ENCODE measurements at places on chromosomes 5 and 9. TPM values are rescaled to one million over a fixed set of nuclear protein-coding genes. Genes with fewer than 3 reads are reported as not detected.
A peak's percentile ranks its signal among the peaks of the same experiment; 100 is the strongest.

MZB1 gene
- 0.89 TPM for total RNA-seq

- no peak for DNase-seq
Measured at GRCh38 chr5:39396843-39397242, 27.9 kb downstream of the DAB2 start.

- peak; percentile 6 for DNase-seq
Measured at GRCh38 chr9:110048976-110049698, 158.8 kb downstream of the C9orf152 start.

- DNase-seq: no peak
Measured at GRCh38 chr9:72773570-72773969, 179.3 kb downstream of the ALDH1A1 start.

DNA sequence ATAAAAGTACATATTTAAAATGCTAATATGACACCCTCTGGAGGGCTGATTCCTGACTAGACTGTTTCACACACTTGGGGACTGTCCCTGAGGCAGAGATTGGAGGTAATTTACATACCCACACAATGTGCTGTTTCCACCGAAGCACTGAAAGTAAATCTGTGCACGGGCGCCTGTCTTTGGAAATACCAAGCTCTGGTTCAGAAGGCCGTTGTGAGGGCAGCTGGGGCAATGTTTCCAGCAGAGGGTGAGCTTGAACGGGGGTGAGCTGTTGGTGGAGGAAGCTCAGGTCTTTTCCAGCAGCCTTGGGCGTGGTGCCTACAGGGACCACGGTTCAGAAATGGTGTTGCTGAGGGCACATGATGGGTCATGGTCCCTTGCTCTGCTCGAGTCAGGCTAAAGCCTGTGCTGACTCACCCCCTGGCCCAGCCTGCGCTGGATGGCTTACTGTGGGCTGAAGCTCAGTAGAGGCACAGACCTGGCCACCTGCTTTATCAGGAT is 25.8 kb upstream of the HMCN2 start:
- DNase-seq: no peak

- no peak for DNase-seq
Measured at GRCh38 chr9:89274838-89275237, 36.2 kb upstream of the CKS2 start.

GRCh38 chr5:166377756-166378155 is 1913.7 kb upstream of the WWC1 start:
- no peak for DNase-seq

PCDHA12 gene
- total RNA-seq: 0.20 TPM

OR13C9 gene
- total RNA-seq: not detected

ITK gene
- total RNA-seq: 1.3 TPM

DNA sequence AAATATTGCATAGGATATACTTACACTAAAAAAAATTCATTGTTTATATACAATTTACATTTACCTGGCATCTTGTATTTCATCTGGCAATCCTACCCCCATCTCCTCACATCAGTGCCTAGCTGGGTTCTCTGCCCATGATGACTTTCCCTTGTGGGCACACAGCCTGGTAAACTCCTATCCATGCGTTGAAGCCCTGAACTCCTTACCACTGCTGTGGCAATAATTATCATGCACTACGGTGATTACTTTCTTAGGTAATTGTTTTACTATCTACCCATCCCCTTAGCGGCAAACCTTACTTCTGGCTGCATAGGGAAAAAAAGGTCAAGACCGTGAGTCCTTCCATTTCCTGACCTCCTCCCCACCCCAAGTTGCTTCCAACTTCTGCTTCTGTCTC is 63.6 kb upstream of the DAB2IP start:
- no peak for DNase-seq

DNA sequence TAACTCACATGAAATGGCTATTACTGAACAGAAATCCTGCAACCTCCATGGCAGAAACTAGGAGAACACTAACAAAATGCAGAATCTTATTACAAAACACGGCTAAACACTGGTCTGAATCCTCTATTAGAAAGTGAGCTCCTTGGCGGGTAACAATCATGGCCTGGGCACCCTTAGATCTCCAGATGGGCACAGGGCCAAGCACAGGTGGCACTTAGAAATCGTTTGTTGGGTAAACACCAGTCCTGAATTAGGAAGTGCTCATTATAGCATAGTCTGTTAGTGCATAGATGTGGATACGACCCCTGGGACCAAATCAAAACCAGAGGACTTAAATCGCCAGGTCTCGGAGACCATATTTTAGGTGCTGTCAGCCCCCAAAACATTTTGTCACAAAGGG is 14.4 kb downstream of the VDAC1 start:
- DNase-seq: no peak

EXOC3 gene
- 32.8 TPM for total RNA-seq

GRCh38 chr5:16076657-16077056 is 102.9 kb downstream of the MARCHF11 start:
- DNase-seq: no peak

DNA sequence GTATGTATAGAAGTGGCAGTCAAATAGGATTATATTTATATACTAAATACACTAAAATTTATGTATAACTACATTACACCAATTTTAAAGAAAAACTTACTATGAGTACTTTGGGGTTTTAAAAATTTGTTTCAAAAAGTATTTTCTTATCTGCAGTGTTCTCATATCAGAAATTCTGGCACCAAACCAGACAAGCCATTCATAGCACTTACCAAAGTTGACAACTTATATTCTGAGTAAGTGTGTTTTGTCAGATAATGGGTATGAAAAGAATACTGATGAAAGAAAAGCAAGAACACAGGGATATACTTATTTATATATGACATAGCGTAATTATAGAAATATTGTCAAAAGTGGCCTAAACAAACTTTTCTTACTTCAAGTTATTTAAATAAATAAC is 67.5 kb downstream of the SPEF2 start:
- DNase-seq: no peak

- no peak for DNase-seq
Measured at GRCh38 chr5:98042961-98043360, 730.5 kb upstream of the RGMB start.

SERF1A gene
- total RNA-seq: 5.6 TPM

- no peak for DNase-seq
Measured at GRCh38 chr5:138366632-138367382, 14.3 kb downstream of the KDM3B start.

GRCh38 chr9:97954550-97954989 is 16.6 kb upstream of the HEMGN start:
- no peak for DNase-seq

SOX30 gene
- 0.10 TPM for total RNA-seq
